ENCODE measurements at places on chromosomes 5 and 9.

GRCh38 chr5:95241635-95242034 lies 43.3 kb downstream of the MCTP1 start:
- H3K4me1 ChIP-seq, result no peaks in the 10 kb centered on the region
- H3K27ac ChIP-seq, result no peak overlapping the region
- DNase-seq, result no peak

GRCh38 chr9:132020272-132020671 lies 59.4 kb downstream of the MED27 start:
- H3K4me3 ChIP-seq, result no peak overlapping the region
- H3K27ac ChIP-seq, result no peak overlapping the region
- H3K27me3 ChIP-seq, result no peaks in the 10 kb centered on the region
- no peak for DNase-seq
- no peaks in the 10 kb centered on the region for H3K36me3 ChIP-seq

DNA sequence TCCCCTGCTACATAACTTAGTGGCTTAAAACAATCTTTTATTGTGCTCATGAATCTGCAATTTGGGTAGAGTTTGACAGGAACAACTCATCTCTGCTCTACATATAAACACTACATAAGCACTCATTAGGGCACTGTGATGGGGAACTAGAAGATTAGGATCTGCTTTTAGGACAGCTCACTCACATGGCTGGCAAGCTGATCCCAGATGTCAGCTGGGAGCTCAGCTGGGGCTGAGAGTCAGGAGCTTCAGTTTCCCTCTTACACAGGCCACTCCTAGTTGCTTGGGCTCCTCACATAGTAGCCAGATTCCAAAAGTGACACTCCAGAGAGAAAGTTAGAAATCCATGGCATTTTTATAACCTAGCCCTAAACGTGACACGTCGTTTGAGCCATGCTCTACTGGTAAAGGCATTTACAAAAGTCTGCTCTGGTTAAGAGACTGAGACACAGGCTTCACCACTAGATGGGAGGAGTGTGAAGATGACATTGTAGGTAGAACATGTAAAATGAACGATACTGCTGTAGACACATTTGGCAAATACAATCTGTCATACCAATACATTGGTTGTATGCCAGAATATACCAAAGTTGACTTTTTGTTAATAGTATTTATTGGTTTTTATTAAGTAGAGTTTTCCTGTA lies 23.6 kb downstream of the SCAI start:
- H3K27ac ChIP-seq, result no peak overlapping the region
- H3K4me3 ChIP-seq, result no peak overlapping the region
- no peaks in the 10 kb centered on the region for H3K36me3 ChIP-seq
- peak; percentile 21 for DNase-seq

GRCh38 chr9:125950880-125951471 lies 203.8 kb downstream of the PBX3 start:
- no peak for DNase-seq
- peaks cover 4% of the 10 kb centered on the region for H3K36me3 ChIP-seq
- H3K27ac ChIP-seq, result no peak overlapping the region
- H3K4me3 ChIP-seq, result no peak overlapping the region

GRCh38 chr5:157358871-157359270 lies 92.9 kb downstream of the CYFIP2 start:
- no peak for DNase-seq
- peaks cover 29% of the 10 kb centered on the region for H3K36me3 ChIP-seq
- H3K27ac ChIP-seq, result peak overlapping the region; percentile 24

DNA sequence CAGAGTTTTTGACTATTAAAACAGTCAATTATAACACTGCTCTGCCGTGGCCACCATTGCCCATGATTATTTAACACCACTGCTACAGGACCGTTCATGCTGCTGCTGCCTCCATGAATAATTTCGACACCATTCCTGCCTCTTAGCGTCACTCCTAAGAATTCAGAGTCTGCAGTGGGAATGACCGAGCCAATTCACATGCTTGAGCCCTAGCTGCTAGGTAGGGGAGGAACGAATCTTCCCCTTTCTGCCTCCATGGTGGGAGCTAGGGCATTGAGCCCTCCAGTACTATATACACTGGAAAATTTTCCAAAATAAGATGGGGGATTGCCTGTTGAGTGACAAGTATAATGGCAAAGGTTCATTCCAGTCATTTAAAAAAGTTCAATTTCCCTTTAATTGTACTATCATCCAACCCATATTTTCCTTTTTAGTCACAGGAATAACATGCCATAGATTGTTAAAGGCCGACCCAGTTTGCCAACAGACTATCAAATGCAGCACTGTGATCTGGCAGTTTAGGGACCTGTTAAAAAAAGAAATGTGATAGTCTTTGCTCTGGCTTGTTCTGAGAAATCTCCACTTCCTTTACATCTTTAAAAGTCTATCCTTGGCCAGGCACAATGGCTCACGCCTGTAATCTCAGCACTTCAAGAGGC lies 13.5 kb upstream of the B4GALT1 start:
- peaks cover 2% of the 10 kb centered on the region for H3K27me3 ChIP-seq
- H3K27ac ChIP-seq, result no peak overlapping the region
- H3K4me3 ChIP-seq, result no peak overlapping the region
- DNase-seq, result no peak

GRCh38 chr5:131114754-131115153 lies 50.3 kb downstream of the HINT1 start:
- no peaks in the 10 kb centered on the region for H3K36me3 ChIP-seq
- no peaks in the 10 kb centered on the region for H3K4me1 ChIP-seq
- H3K27ac ChIP-seq, result no peak overlapping the region
- H3K27me3 ChIP-seq, result no peaks in the 10 kb centered on the region
